ENCODE measurements at places on chromosomes 16 and 17.

- DNase-seq: no peak
Measured at GRCh38 chr16:5024632-5025031, 9.1 kb downstream of the NAGPA start.

- no peak for DNase-seq
Measured at GRCh38 chr16:73290258-73290657, 242.3 kb upstream of the ZFHX3 start.

DNA sequence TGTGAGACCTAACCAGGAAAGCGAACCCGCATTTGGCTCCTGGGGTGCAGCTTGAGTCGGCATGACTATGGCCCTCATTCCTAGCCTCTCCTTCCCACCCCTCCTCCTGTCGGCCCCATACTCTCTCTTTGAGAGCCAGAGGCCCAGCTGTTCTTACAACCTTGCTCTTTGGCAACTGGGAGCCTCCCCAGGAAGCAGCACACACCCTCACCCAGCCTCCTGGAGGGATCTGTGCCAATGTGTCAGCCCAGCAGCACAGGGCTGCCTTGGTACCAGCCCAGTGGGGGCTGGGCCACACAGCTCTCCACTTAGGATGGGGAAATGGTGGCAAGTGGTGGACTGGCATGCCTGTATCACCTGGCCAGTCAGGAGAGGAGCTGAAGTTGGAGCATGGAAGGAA is 70.3 kb upstream of the LGALS9 start:
- no peak for DNase-seq

- DNase-seq: no peak
Measured at GRCh38 chr17:69908626-69909368, 166.2 kb upstream of the KCNJ16 start.

DNA sequence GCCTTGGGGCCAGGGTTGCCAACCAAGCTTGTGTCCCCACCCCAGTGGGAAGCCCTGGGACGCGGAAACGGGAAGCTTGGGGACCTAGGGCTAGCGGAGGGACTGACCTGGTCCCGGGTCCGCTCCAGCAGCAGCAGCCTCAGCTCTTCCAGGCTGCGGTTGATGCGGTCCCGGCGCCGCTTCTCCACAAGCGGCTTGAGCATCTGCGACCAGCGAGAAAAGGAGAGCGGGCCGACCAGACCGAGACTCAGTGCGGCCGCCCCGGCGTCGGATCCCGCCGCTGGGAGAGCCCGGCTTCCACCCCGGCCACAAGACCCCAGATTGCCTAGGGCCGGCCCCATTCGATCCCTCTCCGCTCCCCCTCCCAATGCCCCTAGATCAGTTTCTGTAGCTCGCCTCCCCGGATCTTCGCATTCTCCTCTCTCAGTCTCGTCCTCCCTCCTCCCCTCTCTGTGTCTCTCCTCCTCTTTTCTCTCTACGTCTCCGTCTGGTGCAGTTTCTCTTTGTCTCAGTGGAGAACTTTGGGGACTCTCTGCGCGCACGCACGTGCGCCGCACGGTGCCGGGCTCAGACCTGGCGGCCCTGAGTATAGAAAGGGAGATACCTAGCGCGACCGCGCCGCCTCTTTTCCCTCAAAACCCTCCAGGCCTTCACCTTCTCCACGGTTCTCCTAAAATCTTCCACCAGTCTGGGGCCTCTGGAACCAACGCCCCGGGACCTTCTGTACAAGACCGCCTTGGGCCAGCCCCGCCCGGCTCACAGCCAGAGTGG is 797 bp downstream of the HES7 start:
- DNase-seq: no peak

DNA sequence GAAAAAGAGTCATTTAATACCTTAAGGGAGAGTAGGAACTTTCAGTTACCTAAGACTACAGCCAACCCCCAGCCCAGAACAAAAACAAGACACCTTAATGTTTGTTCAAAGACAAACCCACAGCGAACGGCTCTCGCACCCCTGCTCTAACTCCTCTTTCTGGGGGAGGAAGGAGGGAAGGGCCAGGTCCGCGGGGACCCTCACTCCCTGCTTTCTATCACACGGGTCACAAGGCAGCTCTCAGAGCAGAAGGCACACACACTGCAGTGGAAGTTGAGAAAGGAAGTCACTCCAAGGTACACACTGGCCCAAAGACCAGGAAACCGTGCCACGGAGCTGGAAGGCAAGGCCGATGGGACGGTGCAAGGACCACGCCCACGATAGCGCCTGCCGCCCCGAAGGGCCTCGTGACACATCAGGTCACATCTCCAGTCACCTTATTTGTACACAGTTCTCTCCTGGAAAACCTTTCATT is 10.0 kb downstream of the LITAFD start:
- DNase-seq: no peak

DNA sequence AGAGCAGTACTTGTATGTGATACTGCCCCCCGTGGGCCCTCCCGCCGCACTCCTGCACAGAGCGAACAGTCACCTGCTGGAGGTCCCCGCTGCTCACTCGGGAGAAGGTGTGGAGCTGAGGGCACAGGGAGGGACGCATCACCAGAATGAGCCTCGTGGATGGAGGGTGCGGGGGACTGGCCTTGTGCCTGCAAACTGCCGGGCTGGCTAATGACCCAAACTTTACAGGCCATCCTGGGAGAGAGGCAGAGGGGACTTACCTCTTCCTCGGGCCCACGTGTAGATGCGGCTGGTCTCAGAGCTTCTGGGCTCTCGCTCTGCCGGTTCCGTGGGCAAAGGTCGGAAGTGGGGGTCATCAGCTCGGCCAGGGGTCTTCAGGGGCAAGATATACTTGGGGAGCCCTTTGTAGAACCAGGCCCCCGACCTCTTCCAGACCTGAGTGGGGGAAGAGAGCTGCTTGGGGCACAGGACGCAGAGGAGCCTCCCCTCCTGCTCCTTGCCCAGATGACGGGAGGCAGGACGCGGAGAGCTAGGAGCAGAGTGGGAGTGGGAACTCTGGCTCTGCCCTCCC is 65.5 kb upstream of the DOC2B start:
- DNase-seq: no peak

DNA sequence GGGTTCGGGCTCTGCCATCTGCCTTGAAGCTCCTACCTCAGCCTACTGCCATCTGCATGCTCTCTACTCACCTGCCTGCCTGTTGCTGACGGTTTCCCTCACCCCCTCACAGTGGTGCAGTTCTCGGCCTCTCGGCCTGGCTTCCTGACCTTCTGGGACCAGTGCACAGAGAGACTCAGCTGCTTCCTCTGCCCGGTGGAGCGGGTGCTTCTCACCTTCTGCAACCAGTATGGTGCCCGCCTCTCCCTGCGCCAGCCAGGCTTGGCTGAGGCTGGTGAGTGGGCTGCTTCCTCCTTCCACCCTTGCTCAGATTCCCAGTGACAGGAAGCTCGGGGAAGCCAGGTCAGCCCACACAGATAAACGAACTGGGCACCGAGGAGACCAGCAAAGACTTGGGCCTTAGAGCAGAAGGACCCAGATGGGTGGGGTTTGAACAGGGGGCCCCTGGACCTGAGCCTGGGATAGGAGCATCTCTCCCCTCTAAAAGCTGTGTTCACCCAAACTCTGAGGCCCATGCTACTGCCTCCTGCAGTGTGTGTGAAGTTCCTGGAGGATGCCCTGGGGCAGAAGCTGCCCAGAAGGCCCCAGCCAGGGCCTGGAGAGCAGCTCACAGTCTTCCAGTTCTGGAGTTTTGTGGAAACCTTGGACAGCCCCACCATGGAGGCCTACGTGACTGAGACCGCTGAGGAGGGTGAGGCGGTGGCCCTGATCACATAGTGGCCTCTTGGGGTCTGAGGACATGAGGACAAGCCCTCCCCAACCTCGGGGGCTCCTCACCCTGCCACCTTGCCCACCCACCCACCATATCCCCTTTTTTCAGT is 16.4 kb downstream of the RIPOR1 start:
- DNase-seq: no peak

DNA sequence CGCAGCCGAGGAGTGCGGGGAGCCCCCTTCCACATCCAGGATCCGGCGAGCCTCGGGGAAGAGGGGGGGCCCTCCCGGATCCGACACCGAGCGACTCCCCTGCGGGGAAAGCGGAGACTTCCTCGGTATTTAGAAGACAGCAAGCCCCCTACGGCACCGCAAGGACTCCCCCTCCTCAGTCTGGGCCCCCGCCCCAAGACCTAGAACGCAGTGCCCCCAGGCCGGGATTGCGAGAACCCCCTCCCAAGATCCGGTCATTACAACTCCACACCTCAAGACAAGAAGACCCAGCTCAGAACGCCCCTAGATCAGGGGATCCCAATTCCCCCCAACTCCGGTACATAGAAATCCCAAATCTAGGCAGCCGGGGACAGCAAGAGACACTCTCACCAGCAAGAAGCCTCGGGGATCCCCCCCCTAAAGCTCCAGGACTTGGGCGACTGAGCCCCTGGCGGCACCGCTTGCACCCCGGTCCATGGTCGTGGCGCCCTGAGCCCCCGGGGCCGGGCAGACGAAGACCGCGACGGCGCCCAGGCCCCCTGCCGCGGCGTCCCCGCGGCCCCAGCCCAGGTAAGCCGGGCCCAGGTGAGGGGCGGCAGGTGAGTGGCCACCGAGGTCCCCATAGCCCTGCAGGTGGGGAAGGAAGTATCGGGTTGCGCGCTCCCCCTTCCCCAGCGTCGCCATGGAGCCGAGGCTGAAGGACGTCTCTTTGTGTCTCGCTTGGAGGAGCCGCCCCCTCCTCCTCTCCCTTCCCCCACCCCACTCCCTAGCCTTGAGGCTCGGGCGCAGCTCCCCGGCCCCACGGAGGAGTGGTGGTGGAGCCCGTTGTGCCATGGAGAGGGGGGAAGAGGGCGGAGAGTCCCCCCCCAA is 641 bp downstream of the SBK1 start:
- no peak for DNase-seq

DNA sequence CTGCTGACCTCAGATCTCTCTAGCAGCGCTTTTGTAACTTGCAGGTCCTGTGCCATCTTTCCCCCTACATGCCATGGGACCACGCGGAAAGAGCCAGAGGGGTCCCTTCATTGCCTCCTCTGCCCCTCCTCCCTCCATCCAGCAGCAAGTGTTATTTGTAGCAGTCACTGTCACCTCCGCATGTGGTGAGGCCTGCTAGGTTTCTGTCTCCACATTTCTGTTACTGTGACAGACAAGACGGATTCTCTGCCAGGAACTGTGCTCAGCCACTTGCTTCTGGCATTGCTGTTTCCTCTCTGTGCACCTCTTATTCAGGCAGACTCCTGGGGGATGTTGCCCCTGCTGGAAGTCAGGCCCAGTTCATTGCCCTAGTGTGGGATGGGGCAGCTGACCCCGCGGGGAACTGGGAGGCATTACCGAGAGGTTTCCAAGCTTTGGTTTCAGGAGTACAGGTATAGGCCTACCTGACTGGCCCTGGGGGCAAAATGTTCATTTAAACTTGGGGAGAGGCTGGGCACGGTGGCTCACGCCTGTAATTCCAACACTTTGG is 61.2 kb downstream of the RAB11FIP4 start:
- no peak for DNase-seq

GRCh38 chr17:46063241-46063640 is 64.2 kb downstream of the STH start:
- DNase-seq: no peak

GRCh38 chr16:65375651-65376050 is 253.8 kb upstream of the CDH11 start:
- DNase-seq: no peak

DNA sequence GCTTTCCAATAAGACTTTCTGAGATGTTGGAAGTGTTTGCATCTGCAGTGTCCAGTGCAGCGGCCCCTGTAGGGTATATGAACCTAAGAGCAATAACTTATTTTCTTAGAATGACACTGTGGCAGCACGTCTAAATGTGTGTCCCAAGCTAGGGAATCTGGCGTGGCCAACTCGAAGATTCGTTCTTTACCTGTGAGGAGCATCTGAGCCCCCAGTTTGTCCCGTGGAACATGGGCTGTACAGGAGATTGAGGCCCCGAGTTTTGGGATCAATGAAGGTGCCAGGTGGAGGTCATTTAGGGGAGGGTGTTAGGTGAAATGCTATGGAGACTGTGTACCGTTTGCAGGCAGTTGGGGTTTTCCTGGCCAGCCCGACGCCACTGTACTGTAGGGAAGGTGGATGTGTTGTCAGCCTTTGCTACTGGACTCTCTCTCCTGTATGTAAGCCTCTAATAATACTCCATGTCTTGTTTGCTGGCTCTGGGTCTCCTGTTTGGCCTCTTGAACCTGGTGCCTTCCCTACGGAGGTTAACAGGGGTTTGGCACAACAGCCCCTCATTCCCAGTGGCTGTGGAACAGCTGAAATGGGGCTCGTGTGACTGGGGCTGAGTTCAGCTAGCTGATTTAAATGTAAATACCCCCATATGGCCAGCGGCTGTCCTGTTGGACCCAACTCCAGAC is 45.5 kb upstream of the SDK2 start:
- DNase-seq: no peak

DNA sequence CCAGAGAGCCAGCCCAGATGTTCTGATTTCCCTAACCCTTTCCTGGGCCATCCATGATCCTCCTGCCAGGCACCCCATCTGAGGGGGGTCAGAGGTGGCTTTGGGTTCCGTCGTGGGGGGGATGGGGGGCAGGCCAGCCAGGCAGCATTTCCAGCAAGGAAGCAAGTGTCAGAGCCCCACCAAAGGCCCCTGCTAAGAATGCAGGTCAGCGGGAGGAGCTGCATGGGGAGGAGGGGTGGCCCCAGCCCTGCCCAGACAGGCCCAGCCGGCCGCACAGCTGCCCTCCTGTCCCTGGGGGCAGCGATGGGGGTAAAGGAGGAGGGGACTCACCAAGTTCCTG is 2.3 kb upstream of the SCRN2 start:
- no peak for DNase-seq

- DNase-seq: no peak
Measured at GRCh38 chr17:63774969-63775265, 947 bp downstream of the DDX42 start.

DNA sequence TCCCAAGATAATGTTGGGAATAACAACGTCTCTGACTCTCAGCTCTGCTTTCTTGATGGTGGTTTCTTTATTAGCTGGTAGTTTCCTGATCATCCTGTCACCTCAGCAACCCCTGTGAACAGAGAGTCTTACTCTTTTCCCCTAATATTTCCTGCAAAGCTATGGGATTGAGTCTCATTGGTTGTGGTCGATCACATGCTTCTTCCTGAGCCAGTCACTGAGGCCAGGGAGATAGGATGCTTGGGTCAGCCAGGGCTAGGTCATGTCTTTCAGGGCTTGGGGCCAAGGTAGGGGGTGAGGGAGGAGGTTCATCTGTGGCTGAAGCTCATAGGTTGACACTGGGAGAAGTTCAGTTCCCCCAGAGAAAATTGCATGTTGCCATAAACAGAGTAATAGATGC is 114.3 kb downstream of the ABCC1 start:
- no peak for DNase-seq

DNA sequence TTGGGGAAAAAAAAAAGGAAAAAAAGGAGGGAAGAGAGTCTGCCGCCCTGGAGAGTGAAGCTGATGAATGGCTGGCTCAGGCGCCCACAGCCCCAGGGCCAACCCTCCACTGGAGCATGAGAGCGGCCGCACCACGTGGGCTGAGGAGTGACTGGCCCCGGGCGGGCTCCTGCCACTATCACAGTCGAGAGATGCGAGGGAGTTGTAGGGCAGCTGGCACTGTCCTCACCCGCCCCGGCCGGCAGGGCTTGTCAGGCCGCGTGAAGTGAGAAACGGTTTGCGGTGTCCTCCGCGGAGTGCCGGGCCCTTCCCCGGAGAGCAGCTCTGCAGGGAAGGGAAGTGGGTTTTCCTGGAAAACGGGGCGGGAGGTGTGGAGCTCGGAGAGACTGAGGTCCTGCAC is 45.9 kb downstream of the JPH3 start:
- DNase-seq: no peak
